ENCODE measurements at places on chromosomes 6 and 20.

DNA sequence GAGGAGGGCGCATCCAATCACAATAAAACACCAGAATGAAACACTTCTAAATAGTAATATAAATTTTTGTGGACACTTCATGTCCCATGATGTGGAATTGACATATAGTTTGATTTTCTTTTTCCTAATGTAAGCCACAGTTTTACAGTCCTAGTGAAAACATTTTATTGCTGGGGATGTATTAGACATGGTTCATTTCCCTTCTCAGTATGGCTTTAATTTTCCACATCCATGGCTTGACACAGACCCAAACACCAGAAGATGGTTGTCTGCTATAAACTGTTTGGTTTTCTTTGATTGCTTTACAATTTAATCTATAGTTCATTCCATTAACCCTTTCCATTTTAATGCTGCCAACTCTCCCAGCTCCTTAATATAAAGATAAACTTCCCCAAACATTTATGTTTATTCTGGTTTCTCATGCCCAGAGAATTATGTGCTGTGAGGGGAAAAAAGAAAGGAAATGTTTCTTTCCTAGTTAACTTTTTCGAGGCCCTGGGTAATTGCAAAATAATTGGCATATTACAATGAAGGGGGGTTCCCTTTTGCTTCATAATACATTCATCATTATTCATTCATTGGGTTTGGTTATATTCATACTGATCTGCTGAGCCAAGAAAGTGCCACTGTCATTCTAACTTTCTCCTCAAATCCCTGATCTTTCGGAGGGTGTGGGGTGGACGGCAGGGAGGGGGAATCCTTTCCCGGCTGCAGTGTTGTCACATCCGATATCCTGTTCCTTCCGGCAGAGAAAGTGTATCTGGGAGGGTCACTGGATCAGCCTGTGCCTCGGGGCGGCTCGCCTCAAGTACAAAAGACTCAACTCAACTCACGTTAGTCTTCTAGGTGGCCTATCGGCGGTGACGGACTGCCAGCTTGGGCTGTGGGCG is 127.6 kb upstream of the TFAP2D start:
- no peak for DNase-seq

- no peak for DNase-seq
Measured at GRCh38 chr6:91155129-91155785, 568.4 kb upstream of the MAP3K7 start.

DNA sequence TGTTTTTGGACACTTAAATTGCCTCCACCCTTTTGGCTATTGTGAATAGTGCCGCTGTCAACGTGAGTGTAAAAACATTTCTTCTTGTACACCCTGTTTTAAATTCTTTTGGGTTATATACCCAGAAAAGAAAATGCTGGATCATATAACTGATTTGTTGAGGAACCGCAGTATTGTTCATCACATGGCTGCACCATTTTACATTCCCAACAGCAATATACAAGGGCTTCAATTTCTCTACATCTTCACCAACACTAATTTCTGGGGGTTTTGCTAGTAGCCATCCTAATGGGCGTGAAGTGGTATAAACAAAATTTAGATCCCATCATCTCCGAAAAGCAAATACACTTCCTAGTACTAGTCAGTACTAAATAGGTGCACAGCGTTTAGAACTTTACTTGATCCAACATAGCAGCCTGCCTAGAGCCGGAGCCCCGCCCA is 579 bp upstream of the BPHL start:
- DNase-seq, result no peak

GRCh38 chr6:149054559-149055194 is 262.8 kb upstream of the TAB2 start:
- no peak for DNase-seq

DNA sequence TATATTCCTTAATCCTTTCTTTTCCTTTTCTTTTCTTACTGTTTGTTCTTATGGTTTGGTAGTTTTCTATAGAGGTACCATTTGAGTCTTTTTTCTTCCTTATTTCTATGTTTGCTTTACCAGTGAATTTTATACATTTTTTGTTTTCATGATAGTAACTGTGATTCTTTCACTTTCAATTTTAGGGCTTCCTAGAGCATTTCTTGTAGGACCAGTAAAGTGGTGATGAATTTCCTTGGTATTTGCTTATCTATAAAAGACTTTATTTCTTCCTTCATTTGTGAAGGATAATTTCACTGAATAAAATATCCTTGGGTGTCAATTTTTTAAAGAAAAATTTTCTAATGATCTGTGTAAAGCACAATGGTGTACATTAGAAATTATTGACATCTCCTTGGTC is 637.4 kb downstream of the CD109 start:
- DNase-seq, result no peak

DNA sequence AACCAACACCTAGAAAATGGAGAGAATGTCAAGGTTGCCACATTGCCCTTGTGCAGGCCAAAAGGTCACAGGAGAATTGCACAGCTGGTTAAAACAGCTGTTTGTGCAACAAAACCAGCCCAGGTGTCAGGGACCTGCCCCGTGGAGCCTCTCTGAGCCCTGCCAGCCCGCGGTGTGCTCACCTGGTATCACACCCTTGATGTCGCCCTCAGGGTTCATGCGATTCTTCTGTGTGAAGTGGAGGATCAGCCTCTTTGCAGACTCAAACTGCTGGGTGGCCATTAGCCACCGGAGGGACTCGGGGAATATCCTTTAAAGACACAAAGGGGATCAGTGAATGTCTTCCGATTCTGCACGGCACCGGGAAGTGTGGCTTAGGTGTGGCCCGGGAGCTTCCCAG is 39.2 kb downstream of the PSMG4 start:
- no peak for DNase-seq

- DNase-seq, result no peak
Measured at GRCh38 chr6:154974485-154975149, 20.5 kb upstream of the TIAM2 start.

- no peak for DNase-seq
Measured at GRCh38 chr20:61300709-61301108, 48.6 kb downstream of the CDH4 start.

GRCh38 chr20:8540466-8540865 is 408.4 kb downstream of the PLCB1 start:
- DNase-seq, result no peak

DNA sequence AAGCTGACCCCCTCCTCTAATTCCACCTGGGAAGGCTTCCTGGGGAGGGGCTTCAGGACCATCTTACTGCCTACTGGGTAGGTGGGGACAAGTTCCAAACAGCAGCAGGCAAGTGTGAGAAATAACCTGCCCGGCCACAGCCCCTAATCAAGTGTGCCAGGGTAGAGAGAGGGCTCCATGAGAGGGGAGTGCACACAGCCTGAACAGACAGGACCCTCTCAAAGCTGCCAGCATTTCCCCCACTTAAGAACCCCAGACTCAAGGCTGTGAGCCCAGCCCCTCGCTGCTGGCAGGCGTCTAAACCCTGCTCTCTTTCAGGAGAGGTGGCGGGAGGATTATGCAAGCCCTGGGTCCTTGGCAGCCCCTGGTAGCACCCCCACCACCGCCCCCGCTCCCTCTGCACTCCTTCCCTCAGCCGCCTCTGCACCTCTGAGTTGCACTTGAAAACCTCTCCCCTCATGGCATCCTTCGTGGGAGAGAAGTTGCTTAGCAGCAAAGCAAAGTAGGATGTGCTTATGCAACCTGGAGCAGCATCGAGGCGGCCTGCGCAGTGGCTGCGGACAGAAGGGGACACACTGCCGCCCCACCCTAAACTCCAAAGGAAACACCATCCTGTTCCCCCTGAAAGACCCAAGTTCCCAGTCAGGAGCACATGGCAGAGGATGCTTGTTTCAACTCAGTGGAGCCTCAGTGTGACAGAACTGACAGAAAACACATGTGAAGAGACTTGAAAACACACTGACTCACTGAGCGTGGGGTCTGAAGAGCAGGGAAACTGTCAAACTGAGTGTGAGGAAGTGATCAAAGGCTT is 10.5 kb downstream of the DDRGK1 start:
- no peak for DNase-seq

DNA sequence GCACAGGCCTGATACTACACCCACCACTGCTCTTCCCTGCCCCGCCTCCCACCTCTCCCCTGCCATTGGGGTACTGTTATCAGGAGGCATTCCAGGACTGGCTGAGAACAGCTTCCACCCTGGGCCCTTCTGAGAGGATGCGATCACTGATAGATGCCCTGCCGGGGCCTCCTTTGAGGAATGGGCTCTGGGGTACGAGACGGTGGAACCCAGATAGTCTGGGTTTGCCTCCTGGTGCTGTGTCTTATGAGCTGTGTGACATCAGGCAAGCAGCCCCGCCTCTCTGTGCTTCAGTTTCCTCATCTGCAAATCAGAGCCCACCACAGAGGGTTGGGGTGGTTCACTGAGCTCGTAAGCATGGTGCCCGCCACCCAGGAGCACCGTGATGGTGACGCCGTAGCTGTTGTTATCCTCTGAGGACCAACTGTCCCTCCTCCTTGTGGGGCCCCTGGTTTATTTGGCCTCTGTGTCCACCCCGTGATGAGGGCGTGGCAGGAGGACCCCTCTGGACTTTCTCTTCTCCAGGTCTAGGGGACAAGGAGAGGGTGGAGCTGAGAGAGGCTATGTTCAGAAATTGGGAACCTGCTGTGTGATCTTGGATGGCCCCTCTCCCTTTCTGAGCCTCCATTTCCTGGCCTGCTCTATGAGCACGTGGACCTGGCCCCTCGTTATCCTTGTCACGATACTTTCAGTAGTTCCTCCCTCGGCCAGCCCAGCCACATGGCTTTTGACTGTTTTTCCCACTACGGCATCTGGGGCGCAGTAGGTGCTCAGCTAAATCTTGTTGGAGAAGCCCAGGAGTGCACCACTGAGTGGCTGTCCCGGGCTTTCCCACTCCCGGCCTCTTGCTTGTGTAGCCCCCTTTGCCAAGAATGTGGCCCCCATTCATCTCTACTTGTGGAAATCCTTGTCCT is 18.3 kb downstream of the SRC start:
- DNase-seq, result no peak

DNA sequence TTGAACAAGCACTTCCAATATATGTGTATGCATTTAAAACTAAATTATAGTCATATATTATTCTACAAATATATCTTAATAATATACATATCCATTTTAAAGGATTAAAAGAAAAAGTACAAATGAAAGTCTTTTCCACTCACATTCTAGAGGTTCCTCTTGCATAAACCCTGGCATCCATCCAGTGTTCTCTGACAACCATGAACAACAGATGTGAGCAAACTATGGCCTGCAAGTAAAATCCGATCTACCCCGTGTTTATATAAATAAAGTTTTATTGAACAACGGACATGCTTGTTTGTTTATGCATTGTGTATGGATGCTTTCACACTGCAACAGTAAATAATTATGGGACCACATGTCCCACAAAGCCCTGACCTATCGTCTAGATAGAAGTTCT is 1122.3 kb downstream of the EPHA7 start:
- no peak for DNase-seq

DNA sequence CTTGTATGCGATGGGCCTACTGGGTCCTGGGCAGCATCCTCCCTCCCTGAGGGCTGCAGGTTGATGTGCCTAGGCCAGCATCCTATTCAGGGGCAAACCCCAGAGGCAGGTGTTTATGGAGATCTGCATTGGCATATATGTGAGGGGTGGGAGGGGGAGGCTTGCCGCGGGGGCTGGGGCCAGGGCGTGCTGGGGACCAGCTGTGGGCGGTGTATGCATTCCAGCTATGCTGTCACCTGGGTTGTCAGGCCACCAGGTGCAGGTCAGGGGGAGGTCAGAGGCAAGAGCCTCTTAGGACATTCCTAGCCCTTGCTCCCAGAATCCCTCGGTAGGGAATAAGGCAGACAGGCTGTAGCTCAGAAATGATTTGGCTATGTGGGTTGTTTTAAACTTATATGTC is 11.9 kb downstream of the FOXA2 start:
- DNase-seq, result no peak

DNA sequence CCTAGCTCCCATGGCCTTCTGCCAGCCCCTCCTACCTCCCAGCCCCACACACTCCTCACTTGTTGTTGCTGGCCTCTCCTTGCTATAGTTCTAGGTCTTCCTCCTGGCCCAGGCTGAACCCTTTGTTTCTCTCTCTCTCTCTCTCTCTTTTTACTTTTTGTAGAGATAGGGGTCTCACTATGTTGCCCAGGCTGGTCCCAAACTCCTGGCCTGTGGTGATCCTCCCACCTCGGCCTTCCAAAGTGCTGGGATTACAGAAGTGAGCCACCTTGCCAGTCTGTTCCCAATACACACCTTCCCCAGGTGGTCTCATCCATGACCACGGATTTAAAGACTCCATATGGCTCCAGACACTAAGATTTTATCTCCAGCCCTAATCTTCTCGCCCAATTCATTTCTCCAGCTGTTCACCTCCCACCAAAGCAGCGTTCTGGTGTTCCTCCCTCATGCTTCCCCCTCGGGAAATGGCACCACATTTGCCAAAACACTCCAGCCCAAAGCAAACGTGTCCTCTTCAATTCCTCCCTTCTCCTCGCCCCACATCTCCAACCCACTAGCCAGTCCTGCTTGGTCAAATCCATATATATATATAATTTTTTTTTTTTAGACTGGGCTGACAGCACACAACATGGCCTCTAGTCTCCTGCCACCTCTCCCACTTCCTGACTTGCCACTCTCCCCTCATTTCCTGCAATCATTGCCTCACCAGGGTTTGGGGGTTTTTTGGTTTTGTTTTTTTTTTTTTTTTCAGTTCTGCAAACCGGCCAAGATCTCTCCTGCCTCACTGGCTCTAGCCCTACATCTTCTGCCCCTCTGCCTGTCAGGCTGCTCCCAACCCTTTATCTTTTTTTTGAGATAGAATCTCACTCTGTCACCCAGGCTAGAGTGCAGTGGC is 104.4 kb downstream of the NCR2 start:
- no peak for DNase-seq

DNA sequence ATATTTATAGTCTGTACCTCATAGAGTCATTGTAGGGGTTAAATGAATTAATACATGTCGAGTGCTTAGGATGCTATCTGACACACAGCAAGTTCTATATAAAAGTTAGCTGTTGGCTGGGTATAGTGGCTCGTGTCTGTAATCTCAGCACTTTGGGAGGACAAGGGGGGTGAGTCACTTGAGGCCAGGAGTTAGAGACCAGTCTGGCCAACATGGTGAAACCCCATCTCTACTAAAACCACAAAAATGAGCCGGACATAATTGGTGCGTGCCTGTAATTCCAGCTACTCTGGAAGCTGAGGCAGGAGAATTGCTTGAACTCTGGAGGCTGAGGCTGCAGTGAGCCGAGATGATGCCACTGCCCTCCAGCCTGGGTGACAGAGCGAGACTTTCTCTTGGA is 222.9 kb downstream of the UBE3D start:
- no peak for DNase-seq

DNA sequence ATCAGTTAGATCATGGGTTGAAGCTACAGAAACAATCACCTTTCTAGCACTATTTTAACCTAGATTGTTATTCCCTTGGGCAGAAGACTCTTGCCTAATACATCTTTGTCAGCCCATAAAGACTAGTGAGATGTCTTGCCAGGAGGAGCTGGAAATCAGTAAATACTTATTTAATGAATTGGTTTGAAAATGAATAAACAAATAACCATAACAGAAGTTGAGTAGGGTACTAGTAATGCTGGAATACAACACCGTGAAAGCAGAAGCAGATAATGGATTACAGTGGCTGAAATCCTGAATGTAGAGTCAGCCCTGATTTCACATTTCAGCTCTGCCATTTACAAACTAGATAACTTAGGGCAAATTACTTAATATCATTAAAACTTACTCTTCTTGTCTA is 236.1 kb downstream of the PACRG start:
- DNase-seq, result no peak

- no peak for DNase-seq
Measured at GRCh38 chr20:38225900-38226263, 34.7 kb downstream of the KIAA1755 start.

GRCh38 chr6:20332441-20333006 is 69.2 kb upstream of the E2F3 start:
- DNase-seq, result no peak

Measured in cerebellar nuclear complex (tissue), 1 donor.